Activated T-helper 2 cell treated with anti-CD3 and anti-CD28 coated beads, Interferon-gamma antibody, Interleukin-2, Interleukin-4, amounts not matched to agents 10 μg/mL and 5 μg/mL and 100 μg/mL, durations not matched to agents 14 hours and 24 hours and 36 hours (primary cell): ENCODE measurements at places on chromosomes 7 and 10. TPM values are rescaled to one million over a fixed set of nuclear protein-coding genes. Genes with fewer than 3 reads are reported as not detected.
A peak's percentile ranks its signal among the peaks of the same experiment; 100 is the strongest.

The NPFFR1 gene
- not detected in 2 replicates for total RNA-seq

GRCh38 chr7:5526100-5526905 is 102.7 kb upstream of the TNRC18 start:
- peak overlapping the region; percentile 92 for H3K27ac ChIP-seq
- H3K27me3 ChIP-seq = no peaks in the 10 kb centered on the region
- DNase-seq = no peak

DNA sequence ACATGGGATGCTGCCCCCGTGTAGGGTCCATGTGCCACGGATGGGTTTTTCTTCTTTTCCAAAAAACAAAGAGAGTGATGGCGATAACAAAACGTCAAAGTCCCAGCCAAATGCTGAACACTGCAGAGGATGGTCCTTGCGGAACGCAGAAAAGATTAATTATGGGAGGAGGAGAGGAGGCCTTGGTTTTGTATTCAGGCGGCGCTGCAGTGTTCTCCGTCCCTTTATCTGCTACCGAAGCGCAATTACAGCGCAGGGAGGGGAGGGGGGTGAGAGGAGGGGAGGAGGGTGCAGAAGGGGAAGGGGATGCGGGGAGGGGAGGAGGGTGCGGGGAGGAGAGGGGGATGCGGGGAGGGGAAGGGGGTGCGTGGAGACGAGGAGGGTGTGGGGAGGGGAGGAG is 131.8 kb upstream of the PRKCQ start:
- H3K36me3 ChIP-seq = no peaks in the 10 kb centered on the region
- peaks cover 11% of the 10 kb centered on the region for H3K4me1 ChIP-seq
- DNase-seq = no peak
- no peak overlapping the region for H3K27ac ChIP-seq
- H3K27me3 ChIP-seq = peaks cover 43% of the 10 kb centered on the region

DNA sequence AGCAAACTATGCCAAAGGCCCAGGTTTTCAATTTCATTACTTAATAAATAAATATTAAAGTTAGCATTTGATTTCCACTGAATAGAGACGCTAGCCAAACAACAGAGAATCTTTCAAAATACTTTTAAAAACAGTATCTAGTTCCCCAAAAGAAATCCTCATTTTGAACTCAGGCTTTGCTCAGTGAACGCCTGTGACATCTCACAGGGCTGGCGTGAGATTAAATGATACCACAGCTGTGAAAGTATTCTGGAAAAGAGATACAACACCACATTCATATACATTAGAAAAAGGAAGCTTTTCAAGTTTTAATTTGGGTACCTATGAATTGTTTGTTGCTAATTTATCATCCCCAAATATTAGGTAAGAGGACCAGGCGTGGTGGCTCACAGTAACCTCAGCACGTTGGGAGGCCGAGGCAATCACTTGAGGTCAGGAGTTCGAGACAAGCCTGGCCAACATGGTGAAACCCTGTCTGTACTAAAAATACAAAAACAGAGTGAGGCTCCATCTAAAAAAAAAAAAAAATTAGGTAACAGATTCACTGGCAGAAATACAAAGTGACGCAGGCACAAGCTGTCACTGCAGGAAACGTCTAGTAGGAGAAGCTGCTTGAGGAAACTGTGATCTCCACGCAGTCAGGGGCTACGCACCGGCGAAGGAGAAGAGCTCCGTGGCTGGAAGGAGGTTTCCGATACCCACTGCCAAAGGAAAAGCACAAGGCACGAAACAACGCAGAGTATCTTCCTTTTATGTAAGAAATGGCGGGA is 50.0 kb downstream of the AMZ1 start:
- no peaks in the 10 kb centered on the region for H3K27me3 ChIP-seq
- DNase-seq = no peak
- no peak overlapping the region for H3K4me3 ChIP-seq
- H3K36me3 ChIP-seq = peaks cover 20% of the 10 kb centered on the region

DNA sequence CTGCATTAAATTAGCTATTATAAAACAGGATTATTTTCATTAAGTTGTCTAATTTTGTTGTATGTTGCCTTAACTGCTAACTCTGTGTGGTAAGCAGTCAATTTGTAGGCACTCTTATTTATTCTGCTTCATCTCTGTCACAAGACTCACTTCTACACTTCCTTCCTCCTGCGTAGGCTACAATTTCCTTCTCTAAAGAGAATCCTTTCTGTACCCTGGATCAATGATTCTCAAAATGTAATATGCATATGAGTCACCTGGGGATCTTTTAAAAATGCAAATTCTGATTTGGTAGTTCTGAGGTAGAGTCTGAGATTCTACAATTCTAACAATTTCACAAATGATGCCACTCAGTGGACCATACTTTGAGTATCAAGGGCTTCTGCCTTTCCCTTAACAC is 4.4 kb upstream of the UBE2D1 start:
- H3K36me3 ChIP-seq = no peaks in the 10 kb centered on the region
- no peak overlapping the region for H3K27ac ChIP-seq
- no peak for DNase-seq
- no peak overlapping the region for H3K4me3 ChIP-seq
- peaks cover 21% of the 10 kb centered on the region for H3K27me3 ChIP-seq

DNA sequence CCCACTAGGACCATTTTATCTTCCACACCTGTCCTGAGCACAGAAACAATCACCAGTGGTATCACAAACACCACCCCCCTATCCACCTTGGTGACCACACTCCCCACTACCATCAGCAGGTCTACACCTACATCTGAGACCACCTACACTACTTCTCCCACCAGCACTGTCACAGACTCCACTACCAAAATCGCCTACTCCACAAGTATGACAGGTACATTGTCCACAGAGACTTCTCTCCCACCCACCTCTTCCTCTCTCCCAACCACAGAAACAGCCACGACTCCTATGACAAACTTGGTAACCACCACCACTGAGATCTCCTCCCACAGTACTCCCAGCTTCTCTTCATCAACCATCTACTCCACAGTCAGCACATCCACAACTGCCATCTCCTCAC is 3.3 kb downstream of the MUC3A start:
- H3K4me3 ChIP-seq = no peak overlapping the region
- no peaks in the 10 kb centered on the region for H3K4me1 ChIP-seq
- no peak overlapping the region for H3K27ac ChIP-seq
- peaks cover 9% of the 10 kb centered on the region for H3K27me3 ChIP-seq
- DNase-seq = no peak
